AML-193 (cell line): ENCODE measurements at places on chromosomes 6 and 20.

DNA sequence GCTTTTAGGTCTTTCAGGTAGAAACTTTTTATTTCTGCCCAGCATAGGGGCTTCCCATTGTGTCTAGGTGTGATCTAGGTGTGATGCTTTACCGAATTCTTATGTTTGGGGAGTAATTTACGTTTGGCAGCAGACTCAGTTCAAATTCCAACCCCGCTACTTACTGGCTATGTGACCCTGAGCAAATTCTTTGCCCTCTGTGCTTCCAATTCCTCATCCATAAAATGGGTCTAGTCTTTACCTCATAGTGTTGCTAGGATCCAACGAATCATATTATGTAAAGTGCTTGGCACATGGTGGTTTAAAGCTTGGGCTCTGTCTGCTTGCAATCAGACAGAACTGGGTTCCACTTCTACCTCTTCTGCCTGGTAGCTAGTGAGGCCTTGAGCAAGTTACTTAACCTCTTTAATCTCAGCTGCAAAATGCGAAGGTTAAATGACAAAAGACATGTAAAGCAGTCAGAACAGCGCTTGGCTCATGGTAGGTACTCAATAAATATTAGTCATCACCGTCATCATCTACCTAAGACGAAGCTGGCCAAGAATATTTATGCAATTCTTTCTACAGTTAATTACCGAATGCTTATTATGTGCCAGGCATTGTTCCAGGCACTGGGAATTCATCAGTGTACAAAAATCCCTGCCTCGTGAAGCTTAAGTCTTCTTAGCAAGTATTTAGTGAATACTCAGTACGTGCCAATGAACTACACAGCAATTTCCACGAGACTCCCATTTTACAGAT, 1.0 kb downstream of the NSFL1C start:
- no peak for DNase-seq

DNA sequence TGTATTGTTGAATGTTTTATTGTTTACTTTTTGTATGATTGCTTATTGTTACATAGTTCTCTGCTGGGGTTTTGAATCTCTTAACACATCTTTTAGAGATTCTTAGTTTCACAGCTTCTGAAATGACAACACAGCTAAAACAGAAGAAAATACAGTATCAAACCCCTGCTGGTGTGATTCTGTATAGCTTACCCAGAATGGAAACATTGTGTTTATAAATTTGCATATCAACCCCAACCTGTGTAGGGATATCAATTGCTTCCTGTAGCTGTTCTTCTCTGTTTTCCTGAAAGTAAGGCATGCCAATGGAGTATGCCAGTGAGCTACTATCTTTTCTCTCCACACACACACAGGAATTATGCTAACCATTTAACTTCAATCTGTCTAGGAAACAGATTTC, 64.3 kb upstream of the ID4 start:
- no peak for DNase-seq

- DNase-seq = no peak
These were observed 5.3 kb downstream of the DCBLD1 start for GRCh38 chr6:117487821-117488220.

GRCh38 chr20:63191400-63191799, 24.5 kb downstream of the YTHDF1 start:
- DNase-seq = no peak

- no peak for DNase-seq
These were observed 7.3 kb downstream of the ZKSCAN3 start for GRCh38 chr6:28357036-28357435.

DNA sequence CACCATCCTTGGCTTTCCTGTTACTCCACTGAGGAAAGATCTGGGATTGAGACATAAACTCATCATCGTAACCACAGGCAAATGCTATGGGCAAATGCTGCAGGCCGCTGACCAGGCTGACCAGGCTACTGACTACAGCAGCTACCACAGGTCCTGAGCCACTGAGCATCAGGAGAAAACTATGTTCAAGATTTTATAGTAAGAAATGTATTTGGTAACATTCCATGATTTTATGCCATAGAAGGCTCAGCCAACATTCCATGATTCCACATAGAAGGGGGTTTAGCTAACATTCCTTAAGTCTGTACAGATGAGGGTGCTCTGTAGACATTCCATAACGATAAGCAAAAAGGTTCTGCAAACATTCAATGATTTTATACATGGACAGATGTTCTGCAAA, 16.1 kb upstream of the B4GALT5 start:
- DNase-seq = no peak
